Hair follicular keratinocyte (primary cell): ENCODE measurements at places on chromosomes 12 and 14. TPM values are rescaled to one million over a fixed set of nuclear protein-coding genes. Genes with fewer than 3 reads are reported as not detected.

MAP3K9 gene
- total RNA-seq, result 9.0 and 11.9 TPM in 2 replicates

RNASE7 gene
- total RNA-seq, result 5.5 and 22.4 TPM in 2 replicates

TTC9 gene
- total RNA-seq, result 0.23 and 0.46 TPM in 2 replicates

ERO1A gene
- total RNA-seq, result 109 and 132 TPM in 2 replicates

CBLN3 gene
- 0.11 and 0.31 TPM in 2 replicates for total RNA-seq

EXOC5 gene
- 28.6 and 36.9 TPM in 2 replicates for total RNA-seq

AKAP6 gene
- total RNA-seq, result 1.3 and 2.5 TPM in 2 replicates

PRPH gene
- total RNA-seq, result 0.16 TPM in 1 of 2 replicates, not detected in the other

SOAT2 gene
- not detected in 2 replicates for total RNA-seq

LIN7A gene
- 0.08 TPM in 1 of 2 replicates, not detected in the other for total RNA-seq

NPAS3 gene
- total RNA-seq, result not detected in 2 replicates

SPTB gene
- total RNA-seq, result not detected in 2 replicates

RD3L gene
- not detected in 2 replicates for total RNA-seq

KRT3 gene
- total RNA-seq, result not detected in 2 replicates

CLEC1B gene
- total RNA-seq, result not detected in 2 replicates

HCAR1 gene
- 0.11 and 0.31 TPM in 2 replicates for total RNA-seq
